ENCODE measurements at places on chromosomes 12 and 14. TPM values are rescaled to one million over a fixed set of nuclear protein-coding genes. Genes with fewer than 3 reads are reported as not detected.

- no peak for DNase-seq
Measured at GRCh38 chr14:103882503-103883262, 35.3 kb upstream of the PPP1R13B start.

- no peak for DNase-seq
Measured at GRCh38 chr12:52086944-52087835, 7.7 kb downstream of the SMIM41 start.

DNA sequence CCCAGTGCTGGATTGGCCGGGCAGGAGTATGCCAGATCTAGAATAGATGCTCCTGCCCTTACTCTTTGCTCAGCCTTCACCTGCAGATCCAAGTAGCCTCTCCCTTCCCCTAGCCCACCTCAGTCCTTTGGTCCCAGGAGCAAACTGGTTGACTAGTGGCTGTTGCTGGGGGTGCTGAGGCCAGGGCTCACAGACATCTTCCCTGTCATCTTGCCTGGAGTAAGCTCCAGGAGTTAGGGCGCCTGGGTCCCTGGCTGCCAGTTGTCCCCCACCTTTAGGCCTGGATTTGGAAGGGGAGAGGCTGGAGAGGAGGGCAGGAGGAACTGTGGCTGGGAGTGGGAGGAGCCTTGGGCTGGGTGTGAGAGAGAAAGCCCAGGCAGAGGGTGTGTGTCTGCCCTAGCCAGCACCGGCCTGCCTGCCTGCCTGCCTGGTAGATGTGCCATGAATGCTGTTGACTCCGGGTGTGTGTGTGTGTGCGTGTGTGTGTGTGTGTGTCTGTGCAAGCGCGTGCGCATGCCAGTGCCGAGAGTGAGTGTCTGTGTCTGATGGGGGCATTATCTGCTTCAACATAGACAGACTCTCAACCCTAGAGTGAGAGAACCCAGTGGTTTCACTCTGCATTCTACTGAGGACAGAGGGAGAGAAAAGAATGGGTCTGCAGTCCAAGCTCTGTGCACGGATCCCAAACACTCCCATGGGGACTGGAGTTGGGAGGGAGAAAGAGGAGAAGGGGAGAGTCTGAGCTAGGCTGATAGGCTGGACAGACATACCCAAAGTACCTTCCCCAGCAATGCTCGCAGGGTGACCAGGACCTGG, 845 bp upstream of the RARG start:
- DNase-seq = no peak

GRCh38 chr14:87676814-87677437, 316.1 kb downstream of the GALC start:
- no peak for DNase-seq

DNA sequence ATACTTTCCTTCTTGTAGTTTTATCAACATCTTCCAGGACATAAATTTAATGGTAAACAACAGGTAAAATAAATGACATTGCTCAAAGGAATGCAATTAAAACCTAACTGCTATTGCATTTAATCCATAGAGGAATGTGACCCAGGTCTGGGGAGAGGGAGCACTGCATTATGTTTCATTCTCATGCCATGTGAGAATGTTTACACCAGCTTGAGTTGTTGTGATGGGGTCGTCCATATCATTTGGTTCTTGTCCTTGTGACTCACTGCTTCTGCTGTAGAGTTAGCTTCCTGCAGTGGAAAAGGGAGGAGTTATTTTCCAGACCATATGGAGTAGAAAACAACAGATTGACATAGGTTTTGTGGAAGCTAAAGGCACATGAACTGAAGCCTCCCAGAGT, 129.3 kb upstream of the PMCH start:
- DNase-seq = no peak

DNA sequence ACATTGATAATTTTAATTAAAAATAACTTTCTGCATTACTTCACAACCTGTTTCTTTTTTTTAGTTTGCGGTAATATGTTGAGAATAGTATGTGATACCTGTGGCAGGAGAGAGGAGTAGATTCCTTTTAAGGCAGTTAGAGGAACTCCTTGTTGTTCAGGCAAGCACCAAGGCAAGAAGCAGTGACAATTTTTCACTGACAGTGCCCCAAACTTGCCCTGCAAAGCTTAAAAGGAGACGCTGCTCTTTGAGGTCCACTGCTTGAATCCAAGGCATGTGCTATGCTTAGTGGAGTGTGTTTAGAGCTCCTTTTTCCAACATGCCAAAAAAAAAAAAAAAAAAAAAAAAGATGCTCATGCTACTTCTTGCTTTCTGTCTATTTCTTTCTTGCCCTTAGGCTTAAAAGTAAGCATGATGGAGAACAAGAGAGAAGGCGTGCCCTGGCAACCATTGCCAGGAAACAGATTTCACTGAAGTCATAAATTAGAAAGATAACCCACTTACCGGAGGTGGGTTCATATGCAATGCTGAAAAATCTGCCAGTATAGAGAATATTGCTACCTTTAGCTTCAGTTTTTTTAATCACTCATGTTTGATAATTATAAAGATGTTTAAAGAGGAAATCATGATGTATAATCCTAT, 58.3 kb upstream of the DYRK2 start:
- DNase-seq = peak; percentile 4

GRCh38 chr14:70108419-70108818, 80.3 kb downstream of the SLC8A3 start:
- DNase-seq = no peak

- no peak for DNase-seq
Measured at GRCh38 chr14:93861836-93862235, 65.3 kb upstream of the FAM181A start.

DNA sequence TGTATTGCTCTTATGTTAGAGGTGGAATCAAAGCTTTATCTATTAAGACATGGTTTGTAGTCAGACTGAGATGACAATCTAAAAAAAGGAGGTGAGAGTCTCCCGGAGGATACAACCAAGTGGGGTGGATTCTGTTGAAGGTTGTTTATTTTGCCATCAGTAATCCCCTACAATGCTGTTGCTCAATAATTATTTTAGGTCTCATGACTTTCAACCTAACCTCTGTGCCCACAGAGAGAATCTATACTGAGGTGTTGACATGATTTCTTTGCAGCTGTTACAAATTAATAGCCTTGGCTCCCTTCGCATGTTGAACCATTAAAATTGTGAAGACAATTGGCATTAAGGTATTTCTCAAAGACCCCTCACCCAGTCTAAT, 28.7 kb upstream of the FOS start:
- DNase-seq = no peak

DNA sequence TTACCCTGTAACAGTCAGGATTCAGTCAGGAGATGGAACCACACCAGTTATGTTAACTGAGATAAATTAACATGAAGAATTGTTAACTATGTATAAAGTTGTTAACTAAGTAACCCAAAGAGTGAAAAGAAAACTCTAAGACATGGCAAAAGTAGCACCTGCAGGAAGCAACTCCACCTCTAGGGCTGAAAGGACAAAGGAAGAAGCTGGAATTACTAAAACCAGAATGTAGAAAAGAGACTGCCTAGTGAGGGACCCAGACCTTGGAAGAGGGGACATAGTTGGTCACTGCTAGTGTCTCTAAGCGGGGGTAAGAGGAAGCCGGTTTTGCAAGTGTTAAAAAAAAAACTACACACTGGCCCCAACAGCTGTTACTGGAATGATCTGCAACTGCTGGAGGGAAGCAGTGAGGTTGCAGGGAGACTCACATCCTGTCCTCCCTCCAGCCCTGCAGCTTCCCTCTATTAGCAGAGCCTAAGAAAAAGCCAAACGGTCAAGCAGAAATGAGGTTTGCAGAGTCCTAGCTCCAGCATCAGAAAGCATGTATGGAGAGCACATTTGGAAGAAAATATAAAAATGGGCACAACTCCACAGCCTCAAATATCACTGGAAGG, 39.8 kb downstream of the GPR135 start:
- no peak for DNase-seq

DNA sequence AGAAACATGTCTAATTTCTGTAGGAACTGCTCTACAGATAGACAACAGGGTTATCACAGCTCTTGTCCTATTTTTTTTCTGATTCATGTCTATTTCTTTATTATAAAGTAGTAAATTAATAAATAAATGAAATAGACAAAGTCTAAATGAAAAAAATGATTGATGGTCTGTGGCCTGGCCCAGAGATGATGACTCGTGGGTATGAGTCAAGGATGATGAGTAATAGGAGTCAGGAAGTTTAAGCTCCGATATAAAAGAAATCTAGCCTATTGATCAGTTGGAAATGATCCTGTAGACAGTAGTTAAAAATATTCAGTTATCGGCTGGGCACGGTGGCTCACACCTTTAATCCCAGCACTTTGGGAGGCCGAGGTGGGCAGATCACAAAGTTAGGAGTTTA, 90.6 kb upstream of the RTL1 start:
- no peak for DNase-seq

DNA sequence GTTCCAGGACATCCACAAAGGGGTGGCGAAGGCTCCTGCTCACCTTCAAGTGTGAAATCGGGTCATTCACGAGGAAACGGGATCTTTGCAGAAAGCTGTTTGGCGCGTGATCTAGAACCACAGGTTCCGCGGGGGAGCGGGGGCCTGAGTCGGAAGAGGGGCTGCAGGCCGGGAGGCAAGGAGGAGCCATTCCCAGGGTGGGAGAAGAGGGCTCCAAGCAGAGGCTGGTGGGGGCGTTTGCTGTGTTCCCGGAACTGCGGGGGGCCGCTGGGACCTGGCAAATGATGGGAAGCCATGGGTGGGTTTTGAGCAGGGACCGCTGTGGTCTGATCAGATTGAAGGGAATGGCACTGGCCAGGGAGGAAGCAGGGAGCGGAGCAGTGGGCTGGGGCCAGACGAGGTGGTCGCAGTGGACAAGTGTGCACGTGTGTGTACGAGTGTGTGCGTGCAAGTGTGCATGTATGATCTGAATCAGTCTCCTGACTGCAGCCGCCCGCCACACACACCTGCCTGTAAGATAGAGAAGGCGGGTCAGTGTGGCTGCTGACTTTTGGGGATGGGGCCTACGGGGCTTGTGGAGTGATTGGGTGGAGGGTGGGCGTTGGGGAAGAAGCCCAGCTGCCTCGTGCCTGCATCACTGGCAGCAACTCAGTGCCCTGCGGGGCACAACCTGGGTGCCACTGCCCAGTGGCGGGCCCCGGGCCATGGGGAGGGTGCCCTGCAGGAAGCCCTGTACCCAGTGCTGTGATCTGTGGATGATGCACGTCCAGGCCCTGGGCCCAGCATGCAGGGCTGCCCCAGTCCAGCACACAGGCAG, 141.9 kb downstream of the KIF26A start:
- DNase-seq = no peak

DNA sequence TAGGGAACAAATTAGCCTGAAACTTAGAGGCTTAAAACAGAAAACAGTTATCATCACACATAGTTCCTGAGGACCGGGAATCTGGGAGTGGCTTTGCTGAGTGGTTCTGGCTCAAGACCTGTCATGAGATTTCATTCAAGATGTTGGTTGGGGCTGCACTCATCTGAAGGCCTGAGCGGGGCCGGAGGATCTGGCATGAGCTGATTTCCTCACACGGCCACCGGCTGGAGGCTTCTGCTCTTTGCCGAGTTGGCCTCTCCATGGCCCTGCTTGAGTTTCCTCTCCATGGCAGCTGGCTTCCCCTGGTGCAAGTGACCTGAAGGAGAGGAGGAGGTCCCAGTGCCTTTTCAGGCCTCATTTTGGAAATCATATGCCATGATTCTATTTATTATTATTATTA, 128.1 kb downstream of the PAPOLA start:
- DNase-seq = no peak

- no peak for DNase-seq
Measured at GRCh38 chr12:78239544-78239943, 408.9 kb downstream of the NAV3 start.

GRCh38 chr12:49348781-49349180, 2.1 kb downstream of the DNAJC22 start:
- no peak for DNase-seq

- no peak for DNase-seq
Measured at GRCh38 chr14:96105926-96106441, 66.8 kb downstream of the C14orf132 start.

GRCh38 chr14:99755629-99756603, 37.3 kb upstream of the EML1 start:
- DNase-seq = no peak

- DNase-seq = no peak
Measured at GRCh38 chr14:29607169-29607568, 320.5 kb downstream of the PRKD1 start.

DNA sequence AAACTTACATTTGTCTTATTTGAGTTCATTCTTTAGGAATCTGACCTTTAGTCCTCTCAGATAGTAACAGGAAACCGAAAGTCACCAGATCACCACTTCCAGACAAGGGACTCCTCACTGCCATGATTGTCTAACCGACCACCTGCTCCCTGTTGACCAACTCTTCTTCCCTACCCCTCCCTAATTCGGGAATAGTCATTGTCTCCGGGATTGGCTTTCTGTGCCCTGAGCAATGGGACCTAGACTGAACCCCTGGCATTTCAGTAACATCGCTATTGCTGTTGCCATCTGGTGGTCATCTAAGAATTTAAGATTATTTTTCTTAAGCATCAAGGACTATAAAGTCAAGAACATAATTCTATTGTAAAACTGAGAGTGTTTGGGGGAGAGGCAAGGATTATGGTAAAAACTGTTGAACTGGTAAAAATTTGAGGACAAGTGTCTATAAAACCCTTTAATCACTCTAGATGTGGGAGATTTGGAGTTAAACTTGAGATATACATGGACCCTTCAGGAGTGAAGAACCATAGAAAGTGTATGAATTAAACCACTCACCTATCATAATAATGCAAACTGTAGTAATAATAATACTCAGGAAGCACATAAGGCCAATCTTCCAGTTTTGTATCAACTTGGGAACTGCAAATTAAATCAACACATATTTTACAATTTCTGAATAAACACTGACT, 6.3 kb downstream of the CLEC2A start:
- no peak for DNase-seq

GRCh38 chr14:31902002-31902401, 175.1 kb upstream of the ARHGAP5 start:
- no peak for DNase-seq

GRCh38 chr12:124162151-124163110, 132.5 kb upstream of the RFLNA start:
- DNase-seq = no peak

DNA sequence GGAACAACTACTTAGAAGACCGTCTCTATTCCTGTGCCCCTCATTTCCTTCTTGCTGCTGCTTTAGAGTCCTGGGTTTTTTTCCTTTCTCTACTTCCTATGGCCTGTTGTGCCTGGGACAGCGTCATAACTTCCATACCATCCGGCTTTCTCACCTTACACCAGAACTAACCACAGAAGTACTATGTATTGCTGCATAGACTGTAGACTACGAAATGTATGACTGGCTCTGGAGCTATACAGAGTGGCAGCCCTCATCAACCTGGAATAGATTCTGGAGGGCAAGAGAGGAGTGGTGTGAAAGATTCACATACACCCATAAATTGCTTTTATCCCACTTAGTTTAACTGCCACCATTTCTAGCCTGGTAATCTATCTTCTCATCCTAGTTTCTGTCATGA, 16.9 kb upstream of the SRP54 start:
- no peak for DNase-seq

Gene IFNG-AS1
- 0.28 TPM for polyA plus RNA-seq

Gene TROAP
- 35.9 TPM for polyA plus RNA-seq

Gene IL22
- polyA plus RNA-seq = not detected

Gene AHNAK2
- 2.2 TPM for polyA plus RNA-seq

Gene PTGDR
- 0.76 TPM for polyA plus RNA-seq

Gene RFX4
- polyA plus RNA-seq = 0.20 TPM

Gene GPX2
- 1.1 TPM for polyA plus RNA-seq

Gene DCP1B
- 30.5 TPM for polyA plus RNA-seq

Gene IL26
- not detected for polyA plus RNA-seq
